NCI-H526 treated with DMSO at 0.1 percent for 48 hours (cell line): ENCODE measurements at places on chromosomes 4 and X.

DNA sequence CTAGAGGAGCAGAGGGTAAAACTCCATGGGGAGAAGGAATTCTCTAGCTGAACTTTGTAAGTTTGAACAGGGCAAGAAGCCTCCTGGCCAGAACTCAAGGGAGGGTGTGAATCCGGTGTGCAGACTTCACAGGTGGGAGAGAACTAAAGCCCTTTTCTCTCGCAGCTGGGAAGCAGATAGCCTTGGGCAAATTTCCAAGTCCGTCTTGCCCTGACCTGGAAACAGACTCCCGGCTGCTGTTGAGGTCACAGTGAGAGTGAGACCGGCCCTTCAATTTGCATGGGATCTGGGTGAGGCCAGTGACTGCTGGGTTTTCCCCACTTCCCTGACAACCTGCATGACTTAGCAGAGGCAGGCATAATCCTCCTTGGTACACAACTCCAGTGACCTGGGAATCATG, 94.5 kb upstream of the ZNF827 start:
- no peak for DNase-seq

- DNase-seq, result peak; percentile 77
These were observed 9.8 kb downstream of the ZBTB33 start for GRCh38 chrX:120260369-120260768.

DNA sequence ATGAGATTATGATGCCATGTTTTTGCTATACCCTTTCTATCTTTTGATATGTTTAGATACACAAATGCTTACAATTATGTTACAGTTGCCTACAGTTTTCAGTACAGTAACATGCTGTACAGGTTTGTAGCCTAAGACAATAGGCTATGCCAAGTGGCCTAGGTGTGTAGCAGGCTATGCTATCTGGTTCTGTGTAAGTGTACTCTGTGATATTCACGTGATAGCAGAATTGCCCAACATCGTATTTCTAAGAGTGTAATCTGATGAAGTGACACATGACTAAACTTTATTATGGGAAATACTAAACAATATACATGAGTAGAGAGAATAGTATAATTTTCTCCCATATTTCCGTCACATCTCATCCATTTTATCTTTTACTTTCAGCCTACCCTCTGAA, 97.0 kb downstream of the CLDN22 start:
- no peak for DNase-seq

DNA sequence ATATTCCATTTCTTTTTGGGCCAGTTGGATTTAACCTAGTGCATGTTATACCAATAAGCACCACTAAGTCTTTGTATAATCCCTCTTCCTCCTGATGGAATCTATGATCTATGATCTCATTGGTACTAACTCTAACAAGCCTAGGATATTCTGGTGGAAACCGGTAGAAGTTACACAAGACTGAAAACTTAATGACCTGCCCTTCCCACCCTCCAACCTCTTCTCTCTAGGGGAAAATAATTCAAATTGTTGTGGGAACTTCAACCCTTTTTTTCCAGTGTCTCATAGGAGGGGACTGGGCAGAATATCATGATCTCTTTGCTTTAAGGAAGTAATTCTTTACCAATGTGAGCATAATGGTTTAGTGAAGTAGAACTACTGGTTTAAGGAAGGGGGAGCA, 289.5 kb upstream of the BOD1L1 start:
- DNase-seq, result no peak

DNA sequence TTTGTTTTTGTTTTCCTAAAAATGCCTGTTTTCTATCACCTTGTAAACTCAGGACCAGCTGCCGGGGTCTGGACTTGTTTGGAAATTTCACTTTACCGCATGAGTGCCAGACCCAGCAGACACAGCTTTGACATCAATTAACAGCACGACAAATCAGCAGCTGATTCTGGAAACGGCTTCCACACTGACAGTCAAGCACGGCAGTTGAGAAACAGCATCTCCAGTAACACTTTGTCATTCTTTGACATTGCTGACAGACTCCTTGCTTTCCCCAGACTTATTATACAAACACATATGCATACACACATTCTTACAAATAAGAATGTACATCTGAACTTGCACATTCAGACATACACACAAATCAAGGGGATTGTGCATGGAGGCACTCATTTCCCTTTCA, 1017.6 kb upstream of the HS3ST1 start:
- no peak for DNase-seq

DNA sequence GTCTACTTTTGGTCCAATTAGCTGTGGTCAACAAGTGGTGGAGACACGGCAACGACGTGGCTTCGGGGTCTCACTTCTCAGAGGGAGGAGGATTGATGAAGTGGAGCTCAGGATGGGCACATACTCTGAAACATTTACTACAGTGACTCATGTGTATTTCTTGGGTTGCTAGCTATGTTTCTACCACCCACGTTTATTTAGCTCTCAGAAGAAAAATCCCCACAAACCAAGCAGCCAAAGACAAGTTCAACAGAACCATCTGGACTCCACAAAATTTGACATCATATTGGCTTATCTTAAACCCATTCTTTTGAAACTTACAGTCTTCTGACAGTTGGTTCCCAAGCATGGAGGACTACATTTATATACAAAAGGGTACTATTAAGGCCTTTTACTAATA, 158.0 kb downstream of the CBLL2 start:
- DNase-seq, result no peak
